ENCODE measurements at places on chromosomes 11 and 22.
A peak's percentile ranks its signal among the peaks of the same experiment; 100 is the strongest.

DNA sequence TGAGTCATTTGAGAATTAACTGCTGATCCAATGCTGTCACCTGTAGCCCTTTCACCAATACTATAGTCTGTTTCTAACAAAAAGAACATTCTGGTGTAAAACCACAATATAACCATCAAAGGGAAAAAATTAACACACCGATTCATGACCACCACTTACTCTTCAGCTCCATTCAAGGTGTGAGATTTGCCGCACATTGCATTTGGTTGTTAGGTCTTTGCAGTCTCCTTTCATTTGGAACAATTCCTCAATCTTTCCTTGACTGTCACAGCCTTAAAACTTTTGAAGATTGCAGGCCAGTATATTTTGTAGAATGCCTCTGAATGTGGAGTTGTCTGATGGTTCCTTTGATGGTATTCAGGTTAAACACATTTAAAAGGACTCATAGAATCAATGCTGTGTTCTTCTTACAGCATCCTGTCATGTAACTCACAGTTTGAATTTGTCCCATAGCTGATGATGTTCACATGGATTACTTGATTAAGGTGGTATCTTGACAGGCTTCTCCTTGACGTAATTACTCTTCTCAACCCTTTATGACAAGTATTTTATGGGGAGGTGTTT lies 63.6 kb downstream of the TNRC6B start:
- no peak for DNase-seq

- no peak for DNase-seq
Measured at GRCh38 chr11:69339041-69339733, 45.2 kb downstream of the MYEOV start.

DNA sequence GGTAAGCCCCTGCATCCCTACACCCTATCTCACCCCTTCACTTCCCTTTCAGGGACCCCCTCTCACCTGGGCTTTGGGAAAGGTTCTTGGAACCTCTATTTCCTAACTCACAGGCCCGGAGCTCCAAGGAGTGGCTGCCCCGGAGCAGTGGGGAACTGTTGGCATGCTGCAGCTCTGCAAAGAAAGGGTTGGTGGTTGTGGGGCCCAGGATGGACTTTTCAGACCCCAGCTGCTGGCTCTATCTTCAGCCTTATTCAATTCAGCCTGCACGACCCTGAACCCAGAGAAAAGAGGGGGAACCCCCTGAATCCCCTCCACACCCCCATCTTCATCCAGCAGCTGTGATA lies 10.0 kb downstream of the ROBO4 start:
- no peak for DNase-seq

GRCh38 chr11:103266167-103266831 lies 157.1 kb downstream of the DYNC2H1 start:
- no peak for DNase-seq

- DNase-seq, result peak; percentile 89
Measured at GRCh38 chr22:17234144-17234623, 14.9 kb upstream of the ADA2 start.

DNA sequence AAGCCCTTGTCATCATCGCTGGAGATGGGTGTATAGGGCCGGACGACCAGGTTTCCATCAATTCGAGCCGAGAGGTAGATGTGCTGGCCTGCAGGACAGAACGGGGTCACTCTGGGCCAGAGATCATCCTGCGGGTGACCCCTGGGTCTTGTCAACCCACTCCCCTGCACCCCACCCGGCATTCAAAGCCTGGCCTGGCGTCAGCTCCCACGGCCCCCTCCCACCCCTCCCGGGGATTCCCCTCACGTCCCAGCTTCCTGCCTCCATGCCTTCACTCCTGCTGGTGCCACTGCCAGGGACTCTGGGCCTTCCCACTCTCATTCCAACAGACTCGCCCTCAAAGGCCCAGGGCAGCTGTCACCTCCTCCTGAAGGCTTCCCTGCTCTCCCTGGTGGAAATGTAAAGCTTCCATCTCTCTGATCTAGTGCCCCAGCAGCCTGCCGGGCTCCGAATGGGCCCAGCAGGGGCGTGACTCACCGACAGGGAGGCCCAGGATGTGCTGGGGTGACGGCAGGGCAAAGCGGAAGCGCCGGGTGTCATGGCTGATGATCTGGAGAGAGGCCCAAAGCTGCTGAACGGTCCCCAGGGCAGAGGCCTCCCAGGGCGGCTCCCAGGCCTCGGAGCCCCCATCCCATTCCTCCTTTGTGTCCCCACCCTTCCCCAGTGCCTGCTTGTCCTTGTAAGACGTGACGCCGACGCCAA lies 9.3 kb downstream of the ATP5MGL start:
- no peak for DNase-seq

DNA sequence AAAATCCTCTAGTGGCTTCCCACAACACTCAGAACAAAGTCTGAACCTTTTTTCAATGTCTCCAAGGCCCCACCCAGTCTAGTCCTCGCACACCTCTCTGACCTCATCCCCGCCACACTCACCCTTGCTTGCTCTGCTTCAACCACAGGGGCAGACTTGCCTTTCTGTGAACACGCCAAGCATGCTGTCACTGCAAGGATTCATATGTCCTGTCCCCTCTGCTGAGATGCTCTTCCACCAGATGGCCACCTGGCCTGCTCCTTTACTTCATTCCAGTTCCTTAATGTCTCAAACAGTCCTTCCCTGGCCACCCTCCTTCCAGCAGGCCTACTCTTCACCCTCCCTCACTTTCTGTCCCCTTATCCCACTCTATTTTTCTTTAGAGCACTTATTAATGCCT lies 60.6 kb upstream of the ARHGAP20 start:
- DNase-seq, result no peak

- DNase-seq, result no peak
Measured at GRCh38 chr11:65887723-65888162, 528 bp downstream of the FIBP start.

- DNase-seq, result no peak
Measured at GRCh38 chr11:65488273-65489034, 10.4 kb upstream of the MALAT1 start.

DNA sequence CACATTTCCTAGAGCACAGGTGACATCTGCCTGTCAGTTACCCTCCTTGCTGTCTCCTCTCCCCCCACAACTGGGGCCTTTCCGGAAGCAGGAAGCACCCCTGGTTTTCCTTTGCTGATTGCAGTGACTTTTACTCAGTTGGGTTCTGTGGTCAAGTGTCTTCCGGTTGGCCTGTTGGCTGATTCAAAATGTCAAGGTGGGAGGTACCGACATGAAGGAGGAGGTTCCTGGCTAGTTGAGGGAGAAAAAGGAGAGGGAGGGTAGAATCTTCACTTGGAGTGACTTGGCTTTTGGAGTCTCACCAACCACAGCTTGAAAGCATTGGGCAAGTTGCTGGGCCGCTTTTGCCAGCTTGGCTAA lies 9.3 kb upstream of the ADAMTS15 start:
- DNase-seq, result no peak

- DNase-seq, result peak; percentile 59
Measured at GRCh38 chr11:19076744-19077589, 16.4 kb upstream of the MRGPRX2 start.

GRCh38 chr11:118007040-118007439 lies 20.8 kb downstream of the IL10RA start:
- no peak for DNase-seq

DNA sequence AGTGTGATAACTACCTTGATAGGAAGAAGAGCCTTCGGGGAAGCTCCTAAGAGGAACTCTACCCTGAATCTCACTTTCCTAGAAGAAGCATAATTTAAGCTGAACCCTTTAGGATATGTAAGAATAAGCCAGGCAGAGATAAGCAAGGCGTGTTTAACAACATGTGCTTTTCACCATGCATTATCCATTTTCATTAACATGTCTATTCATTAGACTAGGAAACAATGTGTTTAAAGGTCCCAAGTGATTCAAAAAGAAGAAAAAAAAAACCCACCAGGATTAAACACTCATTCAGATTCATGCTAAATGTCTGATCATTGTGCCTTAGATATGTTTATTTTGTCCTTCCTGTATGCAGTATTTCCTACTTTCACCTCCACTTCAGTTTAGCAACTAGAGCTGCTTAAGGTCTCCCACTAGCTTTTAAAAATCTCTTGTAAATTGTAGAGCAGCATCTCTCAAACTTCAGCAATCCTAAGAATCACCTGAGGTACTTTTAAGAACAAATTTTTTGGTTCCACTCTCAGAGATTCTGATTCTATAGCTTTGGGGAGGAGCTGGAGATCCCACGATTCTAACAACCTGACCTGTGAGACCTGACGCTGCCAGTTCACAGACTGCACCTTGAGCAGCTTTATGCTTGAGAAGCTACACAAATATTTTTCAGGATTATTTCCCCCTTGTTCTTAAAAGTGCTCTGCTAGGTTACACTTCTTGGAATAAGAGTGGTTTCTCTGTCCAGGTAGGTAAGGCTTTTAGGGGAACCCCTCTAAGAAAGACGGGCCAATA lies 955.4 kb upstream of the CCDC90B start:
- DNase-seq, result no peak

- no peak for DNase-seq
Measured at GRCh38 chr22:44542561-44543222, 44.7 kb upstream of the RTL6 start.

DNA sequence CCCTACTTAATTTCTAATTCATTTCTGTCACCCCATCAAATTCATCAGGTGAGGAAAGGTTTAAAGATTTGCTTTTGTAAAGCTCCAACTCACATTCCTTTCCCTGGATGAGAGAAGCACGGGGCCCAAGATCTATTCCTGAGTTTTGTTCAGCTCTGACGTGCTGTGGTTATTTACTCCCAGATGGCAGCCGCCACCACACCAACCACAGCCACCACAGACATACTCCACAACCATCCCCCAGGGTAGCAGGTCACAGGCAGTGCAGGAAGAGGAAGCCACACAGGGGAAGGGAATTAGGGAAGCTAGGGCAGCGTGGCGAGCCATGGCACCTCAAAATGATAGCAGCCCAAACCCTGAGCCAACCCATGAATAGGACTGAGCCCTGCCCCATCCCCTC lies 63.5 kb upstream of the CSNK2A3 start:
- DNase-seq, result no peak
